ENCODE measurements at places on chromosomes 7 and 10.

GRCh38 chr7:66735154-66735553 is 5.4 kb upstream of the RABGEF1 start:
- DNase-seq, result no peak

- no peak for DNase-seq
These were observed 69.6 kb downstream of the ASB13 start for GRCh38 chr10:5596611-5597341.

GRCh38 chr7:95636140-95636940 is 40.0 kb upstream of the PDK4 start:
- no peak for DNase-seq

DNA sequence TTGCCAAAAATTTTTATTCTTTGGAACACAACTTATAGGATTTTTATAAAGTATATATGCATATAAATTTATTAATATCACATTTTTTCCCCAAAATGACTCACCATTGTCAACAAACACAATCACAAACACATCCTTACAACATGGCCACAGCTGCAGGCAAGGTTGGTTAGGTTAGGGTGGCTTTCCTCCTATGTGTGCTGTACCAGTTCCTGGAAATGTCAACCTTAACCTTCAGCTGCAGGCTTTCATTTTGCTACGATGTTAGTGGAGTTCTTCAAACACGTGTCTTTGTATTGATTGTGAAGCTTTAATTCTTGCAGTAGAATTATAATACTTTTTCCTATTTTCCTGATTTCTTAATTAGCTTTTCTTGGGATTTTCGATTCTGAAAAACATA is 185.8 kb downstream of the PTEN start:
- no peak for DNase-seq

DNA sequence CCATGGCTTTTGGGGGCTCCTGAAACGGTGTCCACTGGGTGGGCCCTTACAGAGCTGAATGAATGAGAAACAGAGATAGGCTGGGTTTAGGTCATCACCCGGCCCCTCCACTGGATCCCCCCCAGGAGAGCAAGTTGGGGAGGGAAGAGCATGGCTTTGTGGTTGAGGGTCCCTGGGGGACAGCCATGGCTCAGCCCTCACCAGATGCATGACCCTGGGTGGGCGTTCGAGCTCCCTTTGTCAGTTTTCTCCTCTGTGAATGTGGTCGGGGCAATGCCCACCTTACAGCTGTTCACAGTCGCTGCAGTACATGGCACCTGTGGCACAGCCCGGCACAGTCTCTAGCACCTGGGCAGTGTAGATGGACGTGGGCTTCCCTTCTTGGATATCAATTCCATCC is 40.6 kb upstream of the CXCL12 start:
- no peak for DNase-seq

DNA sequence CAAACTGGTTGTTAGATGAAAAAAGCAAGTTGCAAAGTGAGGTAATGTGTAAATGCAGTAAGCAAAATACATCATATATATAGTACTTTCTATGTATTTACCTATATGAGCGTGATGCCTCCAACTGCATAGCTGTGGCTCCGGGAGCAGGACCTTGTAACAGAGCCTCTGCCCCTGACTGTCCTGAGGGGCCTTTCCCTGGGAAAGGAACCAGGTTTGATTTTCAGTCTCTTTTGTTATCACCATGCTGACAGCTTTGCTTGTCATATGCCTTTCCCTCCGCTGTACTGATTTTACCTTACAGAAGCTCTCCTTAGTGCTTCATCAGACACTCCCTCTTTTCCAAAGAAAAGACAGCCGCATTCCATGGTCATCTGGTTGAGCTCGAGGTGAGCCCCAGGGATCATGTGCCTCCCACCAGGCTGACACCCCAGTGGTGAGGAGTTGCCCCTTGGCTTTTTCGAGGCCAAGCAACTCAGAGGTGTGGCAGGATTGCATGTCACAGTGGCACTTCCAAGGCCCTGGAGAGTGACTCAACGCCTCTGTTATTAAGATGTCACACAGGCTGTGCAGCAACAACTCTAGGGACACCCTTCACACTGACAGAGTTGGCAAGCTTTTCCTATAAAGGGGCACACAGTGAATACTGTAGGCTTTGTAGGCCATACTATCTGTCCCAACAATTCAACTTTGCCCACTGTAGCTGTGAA is 78.9 kb downstream of the ALOX5 start:
- no peak for DNase-seq

DNA sequence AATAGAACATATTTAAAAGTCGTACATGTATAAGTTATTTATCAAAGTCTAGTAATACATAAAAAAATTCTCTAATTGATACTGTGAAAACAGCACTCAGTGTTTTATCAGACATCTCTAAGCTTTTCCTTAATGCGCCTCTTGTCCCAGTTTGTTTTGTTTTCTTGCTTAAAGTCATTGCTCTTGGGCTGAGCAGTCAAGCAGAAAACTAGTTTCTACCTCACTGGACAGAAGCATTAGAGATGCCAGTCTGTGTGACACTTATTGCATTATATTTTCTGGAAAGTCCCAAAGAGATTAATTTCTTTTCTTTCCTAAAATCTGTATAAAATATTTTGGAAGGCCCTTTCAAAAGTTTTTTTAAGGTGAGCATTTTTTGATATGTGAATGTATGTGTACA is 236.2 kb downstream of the PCLO start:
- DNase-seq, result no peak

GRCh38 chr7:94425546-94425945 is 30.9 kb downstream of the COL1A2 start:
- DNase-seq, result no peak

- DNase-seq, result no peak
These were observed 39.0 kb upstream of the ADRA2A start for GRCh38 chr10:111037858-111038257.

DNA sequence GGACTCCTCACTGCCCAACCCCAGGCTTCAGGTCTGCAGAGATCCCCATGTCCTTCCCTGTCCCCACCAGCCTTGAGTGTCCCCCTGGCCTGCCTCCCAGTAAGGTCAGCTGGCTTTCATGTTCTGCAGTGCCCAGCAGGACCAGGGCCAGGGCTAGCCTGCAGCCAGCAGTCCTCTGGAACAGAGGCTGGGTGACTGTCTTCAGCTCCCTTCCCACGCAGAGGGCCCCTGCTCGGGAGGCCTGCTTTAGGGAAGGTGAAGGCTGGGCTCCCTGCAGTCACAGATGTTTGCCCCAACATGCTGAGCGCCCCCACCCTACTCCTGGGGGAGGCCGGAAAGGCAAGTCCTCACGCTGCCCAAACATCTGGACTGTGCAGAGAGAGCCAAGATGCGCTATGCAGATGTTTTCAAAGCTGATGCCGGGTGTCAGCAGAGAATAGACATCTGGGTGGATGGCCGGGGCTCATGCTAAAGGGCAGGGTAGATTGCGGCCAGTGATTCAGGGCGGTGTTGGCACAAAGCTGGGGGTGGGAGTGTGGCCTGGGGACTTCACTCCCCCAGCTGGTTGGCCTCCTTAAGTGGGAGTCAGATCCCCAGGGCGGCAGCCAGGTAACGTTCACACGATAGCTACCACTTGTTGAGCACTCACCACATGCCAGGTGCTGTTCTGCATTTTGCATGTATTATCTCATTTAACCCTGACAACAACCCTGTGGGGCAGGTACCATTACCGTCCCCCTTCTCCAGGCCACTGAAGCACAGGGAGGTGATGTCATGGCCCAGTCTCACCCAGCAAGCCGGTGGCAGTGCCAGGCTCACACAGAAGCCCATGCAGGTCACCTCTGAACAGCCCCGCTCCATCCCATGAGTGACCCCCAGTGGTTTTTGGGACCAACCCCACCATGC is 71.2 kb upstream of the COL13A1 start:
- no peak for DNase-seq

DNA sequence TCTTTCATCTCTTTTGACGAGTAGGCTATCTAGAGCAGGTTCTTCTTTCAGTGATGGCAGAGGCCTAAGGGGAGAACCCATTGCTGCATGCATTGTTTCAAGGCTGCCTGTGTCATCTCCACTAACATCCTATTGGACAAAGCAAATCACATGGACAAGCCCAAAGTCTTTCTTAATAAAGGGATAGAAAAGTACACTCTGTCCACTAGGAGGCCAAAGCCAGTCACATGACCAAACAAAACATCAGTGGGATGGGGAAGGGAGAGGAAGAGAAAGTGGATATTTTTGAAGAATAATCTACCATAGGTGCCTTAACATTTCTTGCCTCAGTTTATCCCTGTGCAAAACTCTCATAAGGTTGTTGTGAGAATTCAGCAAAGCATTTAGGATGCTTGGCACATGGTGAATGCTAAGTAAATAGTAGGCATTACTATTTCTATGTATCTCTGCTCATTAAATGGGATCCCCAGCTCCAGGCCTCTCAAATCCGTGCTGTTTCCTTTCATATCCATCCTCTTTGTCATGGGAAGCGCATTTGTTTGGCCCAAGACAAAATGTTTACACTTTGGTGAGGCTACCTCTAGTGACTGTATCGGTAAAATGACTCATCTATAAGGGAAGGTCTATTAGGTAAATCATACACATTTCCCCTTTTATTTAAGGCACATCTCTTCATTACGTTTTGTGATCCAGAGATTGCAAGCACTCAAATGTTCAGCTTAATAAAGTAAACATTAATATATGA is 16.7 kb upstream of the CADPS2 start:
- DNase-seq, result no peak

DNA sequence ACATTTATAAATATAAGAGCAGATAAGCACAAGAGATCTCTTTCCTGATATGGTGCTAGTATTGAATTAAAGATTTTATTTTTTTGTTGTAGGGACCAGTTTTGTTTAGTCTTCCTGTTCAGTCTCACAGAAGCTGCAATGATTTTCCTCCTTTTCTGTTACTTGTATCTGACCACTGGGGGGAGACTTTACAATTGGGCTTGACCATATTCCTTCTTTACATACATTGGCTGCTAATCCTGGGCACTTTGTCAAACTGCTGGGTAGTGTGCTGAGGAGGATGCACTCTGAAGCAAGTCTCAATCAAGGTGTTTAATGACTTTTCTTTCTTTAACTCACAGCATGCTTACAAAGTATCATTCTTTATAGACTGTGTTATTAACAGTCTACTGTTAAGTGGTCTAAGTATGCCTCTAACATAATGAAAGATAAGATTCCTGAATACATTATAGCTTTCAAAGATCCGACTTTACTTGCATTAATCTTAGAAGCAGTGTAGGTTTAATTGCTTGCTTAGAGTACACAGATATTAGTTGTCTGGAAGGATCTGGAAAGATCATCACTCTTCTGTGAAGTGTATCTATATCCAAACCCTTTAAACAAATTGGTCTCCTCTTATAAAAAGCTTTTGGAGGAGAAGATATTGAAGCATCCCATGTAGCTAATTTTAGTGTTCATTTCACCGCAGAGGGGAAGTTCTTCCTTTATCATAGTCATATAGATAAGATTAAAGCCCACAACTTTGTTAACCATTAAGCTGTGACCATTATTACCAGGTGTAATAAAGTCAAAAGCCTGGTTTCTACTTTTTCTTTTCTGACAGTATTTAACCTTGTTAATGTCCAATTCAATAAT is 3.1 kb downstream of the PALS2 start:
- no peak for DNase-seq

DNA sequence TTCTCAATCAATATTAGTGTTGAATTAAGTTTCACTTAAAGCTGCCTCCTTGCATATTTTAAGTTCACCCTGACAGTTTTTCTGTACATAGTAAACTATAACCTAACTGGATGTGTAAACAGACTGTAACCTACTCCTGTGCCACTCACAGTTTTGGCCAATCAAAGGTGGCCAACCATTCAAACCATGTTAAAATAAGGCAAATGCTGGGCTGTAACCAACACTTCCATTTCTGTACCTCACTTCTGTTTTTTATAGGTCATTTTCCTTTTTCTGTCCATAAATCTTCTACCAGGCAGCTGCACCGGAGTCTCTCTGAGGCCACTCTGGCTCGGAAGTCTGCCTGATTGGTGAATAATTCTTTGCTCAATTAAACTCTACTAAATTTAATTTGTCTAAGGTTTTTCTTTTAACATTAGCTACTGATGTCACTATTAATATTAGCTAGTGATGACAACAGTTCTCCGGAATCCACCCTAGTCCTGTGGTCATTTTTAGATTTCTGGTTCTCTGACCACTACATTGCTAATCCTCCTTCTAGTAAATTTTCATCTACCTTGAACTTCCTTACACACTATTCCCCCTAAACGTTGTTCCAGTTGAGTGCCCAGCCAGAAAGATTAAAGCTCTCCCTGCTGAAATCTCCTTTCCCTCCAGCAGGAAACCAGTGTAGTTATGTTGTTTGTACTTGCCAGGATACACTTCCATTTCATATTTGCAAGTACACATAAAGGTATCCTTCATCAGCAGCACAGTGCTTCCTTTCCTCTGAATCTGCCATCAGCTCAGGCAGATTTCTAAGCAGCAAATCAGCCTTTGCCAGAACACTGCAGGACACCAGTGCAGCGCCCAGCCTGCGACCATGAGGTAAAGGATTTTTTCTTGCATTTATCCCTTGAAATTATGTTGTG is 18.6 kb upstream of the IFIT2 start:
- no peak for DNase-seq

DNA sequence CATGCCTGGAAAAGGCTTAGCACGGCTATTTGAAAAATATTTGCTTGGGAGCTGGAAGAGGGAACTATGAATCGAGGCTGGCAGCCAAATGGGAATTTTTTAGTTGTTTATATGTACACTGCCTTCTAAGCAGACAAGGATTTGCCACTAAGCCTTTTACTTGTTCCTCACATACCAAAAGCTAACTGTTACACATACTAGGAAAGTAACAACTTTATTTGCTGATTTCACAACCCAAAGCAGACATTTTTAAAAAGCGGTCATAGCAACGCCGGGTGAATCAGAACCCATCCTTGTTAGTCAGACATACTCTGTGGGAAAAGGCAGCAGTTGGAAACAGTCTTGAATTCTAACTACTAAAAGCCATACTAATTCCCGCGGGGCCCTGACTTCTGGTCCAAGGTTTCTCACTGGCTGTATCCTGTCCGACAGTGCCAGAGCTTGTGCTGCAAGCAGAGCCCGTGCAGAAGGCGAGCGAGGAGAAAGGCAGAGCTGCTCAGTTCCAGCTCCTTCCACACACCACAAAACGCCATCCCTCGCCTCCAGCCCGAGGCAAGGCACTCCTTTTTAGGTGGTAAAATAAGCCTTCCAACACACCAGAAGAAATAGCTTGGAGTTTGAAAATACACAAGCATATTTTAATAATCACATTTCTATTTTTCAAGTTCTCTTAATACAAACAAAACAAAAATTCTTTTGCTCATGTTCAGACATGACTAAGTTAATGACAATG is 89.2 kb downstream of the RNF216 start:
- no peak for DNase-seq

GRCh38 chr7:102891693-102892261 is 21.0 kb upstream of the LRRC17 start:
- no peak for DNase-seq

DNA sequence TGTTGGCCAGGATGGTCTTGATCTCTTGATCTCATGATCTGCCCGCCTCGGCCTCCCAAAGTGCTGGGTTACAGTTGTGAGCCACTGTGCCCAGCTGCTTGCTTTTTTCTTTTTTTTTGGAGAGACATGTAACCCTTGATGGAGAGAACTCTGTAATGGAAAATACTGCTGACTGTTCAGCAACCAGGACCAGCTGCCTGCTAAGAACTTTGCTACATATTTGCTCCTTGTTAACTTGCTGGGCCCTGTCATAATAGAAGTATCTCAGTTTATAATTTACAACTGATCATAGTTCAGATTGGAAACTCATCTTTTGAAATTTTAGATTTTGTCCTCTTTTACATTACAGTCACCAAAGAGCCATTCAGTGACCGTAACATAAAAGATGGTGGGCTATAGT is 34.9 kb downstream of the TASOR2 start:
- DNase-seq, result no peak
